ENCODE measurements at places on chromosomes 12 and 14. TPM values are rescaled to one million over a fixed set of nuclear protein-coding genes. Genes with fewer than 3 reads are reported as not detected.

The KLRK1 gene
- 158 TPM for total RNA-seq

DNA sequence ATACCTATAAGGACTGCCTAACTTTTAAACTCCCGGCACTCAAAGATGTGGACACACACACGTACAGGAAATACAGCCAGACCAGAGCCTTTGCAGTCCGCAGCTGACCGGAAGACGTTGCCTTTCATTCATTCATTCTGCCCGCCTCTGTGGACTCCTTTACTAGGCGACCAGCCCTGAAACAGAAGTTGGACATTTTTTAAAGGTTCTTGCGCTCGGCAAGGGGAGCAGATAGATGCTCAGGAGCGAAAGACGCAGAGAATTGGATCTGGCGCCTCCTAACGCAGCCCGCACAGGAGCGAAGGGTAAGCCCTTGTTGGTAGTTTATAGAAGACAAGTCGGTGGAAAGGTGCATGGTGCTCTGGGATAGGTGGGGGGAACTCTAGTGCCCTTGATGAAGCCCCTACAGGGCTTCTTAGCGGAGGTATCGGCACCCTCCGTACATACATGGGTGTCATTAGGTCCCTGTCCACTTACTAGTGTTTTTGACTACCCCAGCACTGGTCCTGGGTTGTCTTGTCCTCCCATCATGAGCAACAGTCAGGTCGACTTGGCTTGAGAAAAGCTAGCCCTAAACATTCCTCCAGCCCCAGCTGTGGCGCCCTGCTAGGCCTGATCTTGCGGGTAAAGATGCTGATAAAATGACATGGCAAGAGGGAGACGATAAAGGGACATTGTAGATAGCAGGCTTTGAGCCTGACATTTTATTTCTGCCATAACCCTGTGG, at the start of gene KDM2B:
Gene KDM2B, minus strand, starts transcription at position 65 of the 727 bp plus-strand sequence. CDS start 112 bp downstream, outside the sequence.
- peak; percentile 18 for DNase-seq

GRCh38 chr14:55028066-55028465, 1.0 kb downstream of the SOCS4 start:
- no peak for DNase-seq

DNA sequence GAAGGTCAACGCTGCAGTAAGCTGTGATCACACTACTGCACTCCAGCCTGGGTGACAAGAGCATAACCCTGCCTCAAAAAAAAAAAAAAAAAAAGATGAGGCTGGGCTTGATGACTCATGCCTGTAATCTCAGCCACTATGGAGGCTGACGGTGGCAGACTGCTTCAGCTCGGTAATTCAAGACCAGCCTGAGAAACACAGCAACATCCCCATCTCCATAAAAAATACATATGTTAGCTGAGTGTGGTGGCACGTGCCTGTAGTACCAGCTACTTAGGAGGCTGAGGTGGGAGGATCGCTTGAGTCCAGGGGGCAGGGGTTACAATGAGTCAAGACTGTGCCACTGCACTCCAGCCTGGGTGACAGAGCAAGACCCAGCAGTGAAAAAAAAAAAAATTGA, 50.4 kb downstream of the GXYLT1 start:
- DNase-seq, result no peak

GRCh38 chr12:132839558-132840235, 11.0 kb upstream of the GOLGA3 start:
- DNase-seq, result no peak

DNA sequence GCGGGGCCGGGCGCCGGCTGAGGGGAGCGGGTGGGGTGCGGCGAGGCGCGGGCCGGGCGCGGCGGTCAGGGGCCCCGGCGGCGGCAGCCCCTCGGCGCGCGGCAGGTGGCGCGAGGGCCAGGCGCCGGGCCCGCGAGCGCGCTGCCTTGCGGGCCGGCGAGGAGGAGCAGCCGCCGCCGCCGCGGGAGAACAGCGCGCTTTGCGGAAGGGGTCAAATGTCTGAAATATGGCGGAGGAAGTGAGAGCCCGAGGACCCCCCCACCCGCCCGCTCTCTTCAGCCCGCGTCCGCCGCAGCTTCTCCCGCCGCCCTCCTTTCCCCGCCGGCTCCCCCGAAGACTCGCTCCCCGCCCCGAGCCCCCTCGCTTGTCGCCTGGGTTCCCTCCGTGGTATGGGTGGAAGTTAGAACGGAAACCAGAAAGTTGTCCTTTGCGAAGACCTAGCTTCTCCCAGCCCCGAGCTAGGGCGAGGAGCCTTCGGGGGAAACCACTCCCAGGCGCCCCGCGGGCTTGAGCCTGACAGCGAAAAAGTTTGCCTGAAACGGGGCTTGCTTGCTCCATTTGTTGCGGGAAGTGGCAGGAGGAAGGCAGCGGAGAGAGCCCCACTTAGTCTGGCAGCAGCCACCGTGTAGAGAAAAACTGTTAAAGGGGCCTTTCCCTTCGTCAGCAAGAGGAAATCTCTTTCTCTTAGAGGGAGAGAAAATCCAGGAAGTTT, 551 bp downstream of the RAP1B start:
- peak; percentile 54 for DNase-seq

- DNase-seq, result no peak
Observed at GRCh38 chr14:35299708-35300107, 7.5 kb downstream of the PSMA6 start.
